ENCODE measurements at places on chromosomes 12 and 14.
A peak's percentile ranks its signal among the peaks of the same experiment; 100 is the strongest.

- no peak for DNase-seq
These were observed 66.6 kb downstream of the GRIP1 start for GRCh38 chr12:66612090-66612775.

GRCh38 chr14:39351708-39352107 lies 80.5 kb downstream of the FBXO33 start:
- DNase-seq = no peak

DNA sequence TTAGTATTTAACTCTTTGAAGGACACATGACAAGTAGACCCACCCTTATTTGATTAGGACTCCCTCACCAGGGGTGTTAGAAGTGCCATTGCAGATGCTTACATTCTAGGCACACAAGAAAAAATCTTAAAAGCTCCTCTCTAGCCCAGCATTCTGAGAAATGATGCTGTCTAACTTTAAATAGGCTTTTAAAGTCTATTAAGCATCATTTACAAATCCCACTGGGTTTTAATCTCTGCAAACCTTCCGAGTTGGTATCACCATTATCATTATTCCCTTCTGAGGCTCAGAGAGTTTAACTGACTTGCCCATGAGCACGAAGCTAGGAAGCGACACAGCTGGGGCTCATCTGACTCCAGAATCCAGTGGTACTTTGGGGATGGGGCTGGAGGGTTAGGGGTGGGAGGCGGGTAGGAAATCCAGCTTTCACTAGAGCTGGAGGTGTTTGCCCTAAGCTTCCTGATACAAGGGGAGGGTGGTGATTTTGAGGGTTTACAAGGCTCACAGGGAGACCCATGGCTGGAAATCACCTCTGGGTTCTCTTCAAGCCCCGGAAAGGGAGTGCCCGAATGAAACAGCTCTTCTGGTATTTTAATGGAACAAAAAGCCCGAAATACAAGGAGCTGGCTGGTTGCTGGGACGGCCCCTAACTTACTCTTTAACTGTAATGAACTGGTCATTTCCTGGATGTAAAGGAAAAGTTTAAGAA lies 109.2 kb upstream of the FUT8 start:
- DNase-seq = no peak

GRCh38 chr14:61662437-61663311 lies 32.6 kb upstream of the HIF1A start:
- DNase-seq = peak; percentile 50

GRCh38 chr14:20706657-20707355 lies 18.2 kb downstream of the ANG start:
- DNase-seq = no peak

DNA sequence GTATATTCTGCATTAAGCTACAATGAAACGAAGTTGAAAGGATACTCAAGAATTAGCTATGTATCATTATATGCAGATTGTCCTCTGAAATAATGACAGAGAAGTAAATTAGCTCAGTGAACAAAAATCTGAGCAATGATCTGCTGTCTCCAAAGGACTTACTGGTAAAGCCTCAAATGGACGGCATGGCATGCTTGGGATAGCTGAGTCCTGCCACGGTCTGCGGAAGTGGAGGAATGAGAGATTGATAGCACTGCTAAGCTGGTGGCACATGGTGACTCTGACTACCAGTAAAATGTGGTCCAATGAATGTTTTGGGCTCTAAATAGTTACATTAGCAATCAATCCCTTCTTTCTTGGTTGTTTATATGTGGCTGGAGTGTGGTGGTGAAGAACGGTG lies 3.7 kb upstream of the DENND5B start:
- DNase-seq = no peak

DNA sequence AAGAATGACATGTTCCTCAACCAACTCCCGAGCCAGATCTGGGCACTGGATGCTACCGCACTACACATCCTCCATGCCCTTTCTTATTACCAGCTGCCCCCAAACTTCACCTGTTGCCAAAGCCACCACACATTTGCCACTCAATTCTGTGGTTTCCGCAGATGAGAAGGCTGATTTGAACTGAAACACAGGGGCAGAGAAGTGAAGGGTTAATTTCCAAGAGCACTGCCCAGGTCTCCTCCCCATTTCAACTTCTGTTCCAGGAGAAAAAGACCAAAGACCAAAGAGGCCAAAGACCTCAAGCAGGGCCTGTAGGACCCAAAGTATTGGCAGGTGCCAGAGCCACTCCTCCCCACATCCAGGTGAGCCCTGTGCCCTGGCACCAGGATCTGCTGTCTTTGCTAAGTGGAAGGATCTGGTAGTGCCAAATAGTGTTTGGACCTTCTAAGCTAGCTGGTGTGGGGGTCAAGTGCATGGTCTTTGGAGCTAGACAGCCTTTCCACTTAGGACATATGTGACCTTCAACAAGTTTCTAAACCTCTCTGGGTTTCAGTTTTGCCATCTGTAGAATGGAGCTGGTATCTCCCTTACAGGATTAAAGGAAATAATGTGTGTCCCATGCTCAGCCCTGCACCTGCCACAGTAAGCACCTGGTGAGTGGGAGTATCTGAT lies 8.0 kb downstream of the DHRS1 start:
- no peak for DNase-seq

GRCh38 chr12:53102883-53103807 lies at the start of gene SOAT2:
SOAT2 (plus strand) TSS chr12:53103486; CDS start chr12:53103578, 92 bp downstream.
- no peak for DNase-seq

DNA sequence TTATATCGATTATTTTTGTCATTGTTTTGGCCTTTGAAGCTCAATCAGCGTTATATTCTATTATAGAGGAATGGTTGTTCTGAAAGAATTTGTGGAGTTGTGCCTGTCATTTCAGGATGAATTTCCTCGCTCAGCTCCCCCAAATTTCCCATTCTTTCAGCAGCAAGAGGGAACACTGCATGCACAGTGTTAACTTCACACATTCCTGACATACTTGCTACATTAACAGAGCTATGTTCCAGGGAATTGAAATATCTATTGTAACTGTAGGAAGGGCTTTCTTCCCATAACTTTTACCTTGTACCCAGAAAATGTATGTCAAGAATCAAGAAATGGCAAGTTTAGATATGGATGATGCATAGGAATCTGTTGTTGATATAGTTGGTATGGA lies 379.0 kb downstream of the LRIG3 start:
- no peak for DNase-seq

DNA sequence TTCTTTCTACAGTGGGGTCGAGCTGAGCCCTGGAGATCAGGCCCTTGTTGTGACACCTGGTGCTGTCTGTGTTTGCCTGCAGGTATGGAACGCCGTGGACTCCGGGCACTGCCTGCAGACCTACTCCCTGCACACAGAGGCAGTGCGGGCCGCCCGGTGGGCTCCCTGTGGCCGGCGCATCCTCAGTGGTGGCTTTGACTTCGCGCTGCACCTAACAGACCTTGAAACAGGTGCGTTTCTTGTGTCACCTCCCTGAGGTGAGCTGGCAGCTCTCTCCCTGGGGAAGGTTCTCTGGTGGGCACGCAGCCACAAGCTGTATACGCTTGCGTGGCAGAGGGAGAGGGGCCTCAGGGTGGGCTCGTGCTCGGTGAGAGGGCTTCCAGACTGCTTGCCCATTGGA lies 119.3 kb downstream of the BEGAIN start:
- DNase-seq = no peak

- DNase-seq = peak; percentile 38
These were observed 48.7 kb downstream of the MIPOL1 start for GRCh38 chr14:37246427-37246829.

DNA sequence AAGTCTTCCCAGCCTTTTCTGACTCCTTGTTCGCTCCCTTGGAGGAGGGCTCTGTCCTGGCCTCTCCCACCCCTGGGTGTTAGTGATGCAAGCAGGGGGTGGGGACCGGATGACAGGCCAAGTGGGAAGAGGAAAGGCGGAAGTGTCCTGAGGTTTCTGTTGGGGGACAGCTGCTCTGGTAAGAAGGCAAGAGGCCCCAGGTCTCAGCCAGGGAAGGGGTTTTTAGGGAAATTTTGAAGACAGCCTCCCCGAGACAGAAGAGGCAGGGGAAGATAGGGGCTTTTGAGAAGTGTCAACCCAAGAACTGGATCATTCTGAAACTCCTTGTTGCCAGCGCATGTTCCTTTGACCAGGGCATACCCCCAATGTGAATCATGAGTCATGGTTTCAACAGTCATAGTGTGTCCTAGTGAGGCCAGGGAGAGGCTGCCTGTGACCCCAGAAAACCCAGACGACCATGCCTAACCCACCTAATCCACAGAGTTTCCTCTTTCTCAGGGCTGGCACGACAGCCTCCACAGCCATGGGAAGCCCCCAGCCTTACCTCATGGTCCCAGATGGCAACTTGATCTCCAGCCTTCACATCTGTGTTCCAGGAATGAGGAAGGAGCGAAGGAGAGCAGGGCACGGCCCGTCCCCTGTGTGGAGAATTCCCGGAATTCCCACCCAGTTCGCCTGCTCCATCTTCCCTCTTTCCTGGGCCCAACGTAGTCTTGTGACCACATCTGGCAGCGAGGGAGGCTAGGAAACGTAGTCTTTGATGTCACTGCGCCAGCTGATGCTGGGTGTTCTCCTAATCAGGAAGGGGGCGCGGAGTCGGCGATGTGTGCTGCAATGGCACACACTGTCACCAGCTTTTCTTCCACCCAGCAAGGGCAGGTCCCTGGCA lies 4.9 kb upstream of the GPR132 start:
- DNase-seq = no peak

GRCh38 chr14:99239661-99240092 lies 32.3 kb downstream of the BCL11B start:
- no peak for DNase-seq

- DNase-seq = no peak
These were observed 665.3 kb downstream of the TRHDE start for GRCh38 chr12:72937486-72937885.

- DNase-seq = no peak
These were observed 795 bp downstream of the LMBR1L start for GRCh38 chr12:49109641-49110463.

DNA sequence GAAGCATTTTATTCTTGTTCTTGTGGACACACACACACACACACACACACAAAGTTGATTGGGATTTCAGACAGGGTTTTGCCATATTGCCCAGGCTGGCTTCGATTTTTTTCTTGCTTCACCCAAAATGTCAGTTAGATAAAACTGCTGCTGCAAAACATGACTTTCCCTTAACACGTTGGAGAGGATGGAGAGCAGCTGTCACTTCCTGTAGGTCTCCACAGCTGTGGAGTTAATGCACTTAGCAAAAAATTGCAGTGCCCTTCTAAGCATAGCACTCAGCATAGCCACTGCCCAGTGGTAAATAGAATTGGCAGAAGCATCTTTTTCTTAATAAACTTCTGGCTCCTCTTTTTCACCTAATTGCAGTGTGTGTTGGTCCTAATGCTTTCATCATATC lies 54.5 kb downstream of the PDZRN4 start:
- no peak for DNase-seq

GRCh38 chr12:102374190-102374589 lies 106.2 kb downstream of the IGF1 start:
- DNase-seq = no peak

DNA sequence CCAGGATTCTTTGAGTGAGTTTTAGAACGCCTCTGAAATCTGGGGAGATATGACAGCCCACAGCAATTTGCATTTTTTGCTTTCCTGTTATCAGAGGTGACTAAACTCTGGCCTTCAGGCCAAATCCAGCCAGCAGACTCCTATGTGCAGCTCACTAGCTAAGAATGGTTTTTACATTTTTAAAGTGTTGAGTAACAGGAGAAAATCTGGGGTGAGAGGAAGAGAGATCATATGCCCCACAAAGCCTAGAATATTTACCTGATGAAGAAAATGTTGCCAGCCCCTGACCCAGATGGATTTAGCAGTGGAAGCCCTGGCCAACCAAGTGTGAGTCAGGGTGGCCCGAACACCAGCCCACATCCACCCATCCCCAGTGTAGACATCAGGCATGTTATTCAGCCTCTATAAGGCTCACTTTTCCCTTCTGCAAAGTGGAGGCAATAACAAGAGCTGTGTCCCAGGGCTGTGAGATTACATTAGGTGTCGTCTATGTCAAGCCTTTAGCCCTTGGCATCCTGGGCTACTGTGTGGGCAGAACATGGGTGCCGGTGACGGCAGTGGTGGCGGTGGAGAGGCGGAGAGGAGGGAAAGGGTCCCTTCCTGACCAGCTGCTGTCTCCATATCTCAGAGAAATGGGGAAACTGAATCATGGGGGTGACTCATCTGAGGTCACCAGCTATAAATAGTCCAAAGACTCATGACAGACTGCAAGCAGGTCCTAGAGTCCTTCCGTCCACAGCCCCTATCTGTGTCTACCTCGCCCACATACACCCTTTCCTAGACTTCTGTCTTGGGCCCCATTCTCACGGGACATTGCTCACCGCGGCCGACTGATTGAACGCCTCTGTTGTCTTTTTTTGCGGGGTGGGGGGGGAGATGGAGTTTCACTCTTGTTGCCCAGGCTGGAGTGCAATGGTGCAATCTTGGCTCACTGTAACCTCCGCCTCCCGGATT lies 32.6 kb upstream of the CD9 start:
- DNase-seq = peak; percentile 40

GRCh38 chr12:19302100-19302640 lies 137.1 kb upstream of the AEBP2 start:
- no peak for DNase-seq

DNA sequence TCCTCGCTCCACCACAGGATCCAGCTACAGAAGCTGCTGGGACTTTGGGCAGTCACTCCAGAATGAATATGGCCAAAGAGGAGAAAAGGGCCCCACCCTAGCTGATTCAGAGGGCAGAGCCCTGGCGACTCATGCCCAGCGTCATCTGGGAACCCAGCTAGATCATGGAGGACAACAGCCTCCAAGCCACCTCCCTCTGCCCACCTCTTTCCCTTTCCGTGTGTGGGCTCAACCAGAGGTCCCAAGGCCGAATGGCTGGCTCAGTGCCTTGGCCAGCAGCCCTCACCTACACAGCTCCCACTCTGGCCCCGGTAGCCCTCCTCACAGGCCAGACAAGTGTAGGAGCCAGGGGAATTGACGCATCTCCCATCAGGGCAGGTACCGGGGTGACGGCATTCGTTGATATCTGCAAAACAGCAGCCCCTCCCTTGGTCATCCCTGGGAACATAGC lies 17.4 kb downstream of the ISCA2 start:
- DNase-seq = no peak

GRCh38 chr12:123867141-123867540 lies 105.0 kb downstream of the DNAH10 start:
- DNase-seq = no peak

- DNase-seq = no peak
These were observed 40.8 kb upstream of the POC1B start for GRCh38 chr12:89566615-89567014.

- DNase-seq = no peak
These were observed 1.2 kb downstream of the GPR135 start for GRCh38 chr14:59463787-59464485.
